Upper lobe of right lung (tissue), 1 donor: ENCODE measurements at places on chromosomes 11 and 22. TPM values are rescaled to one million over a fixed set of nuclear protein-coding genes. Genes with fewer than 3 reads are reported as not detected.

The RAC2 gene
- 107 TPM for total RNA-seq

The INPP5J gene
- total RNA-seq: 4.5 TPM

DNA sequence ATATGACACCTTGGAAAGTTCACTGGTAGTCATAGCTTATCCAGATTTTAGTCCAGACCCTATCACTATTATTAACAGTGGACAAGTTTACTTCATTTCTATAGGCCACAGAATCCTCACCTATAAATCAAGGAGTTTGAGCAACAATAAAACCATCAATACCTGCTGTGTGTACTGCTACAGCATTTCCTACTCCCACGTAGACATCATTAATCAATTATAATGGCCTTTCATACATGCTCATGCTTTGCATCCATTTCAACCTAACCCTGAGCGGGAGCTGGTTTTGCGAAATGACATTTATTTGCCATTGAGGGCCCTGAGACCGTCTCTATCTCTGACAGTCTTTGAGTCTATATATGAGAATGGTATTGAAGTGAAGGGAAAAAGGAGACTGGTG is 312.3 kb downstream of the FAT3 start:
- DNase-seq: no peak

The C22orf42 gene
- total RNA-seq: not detected

DNA sequence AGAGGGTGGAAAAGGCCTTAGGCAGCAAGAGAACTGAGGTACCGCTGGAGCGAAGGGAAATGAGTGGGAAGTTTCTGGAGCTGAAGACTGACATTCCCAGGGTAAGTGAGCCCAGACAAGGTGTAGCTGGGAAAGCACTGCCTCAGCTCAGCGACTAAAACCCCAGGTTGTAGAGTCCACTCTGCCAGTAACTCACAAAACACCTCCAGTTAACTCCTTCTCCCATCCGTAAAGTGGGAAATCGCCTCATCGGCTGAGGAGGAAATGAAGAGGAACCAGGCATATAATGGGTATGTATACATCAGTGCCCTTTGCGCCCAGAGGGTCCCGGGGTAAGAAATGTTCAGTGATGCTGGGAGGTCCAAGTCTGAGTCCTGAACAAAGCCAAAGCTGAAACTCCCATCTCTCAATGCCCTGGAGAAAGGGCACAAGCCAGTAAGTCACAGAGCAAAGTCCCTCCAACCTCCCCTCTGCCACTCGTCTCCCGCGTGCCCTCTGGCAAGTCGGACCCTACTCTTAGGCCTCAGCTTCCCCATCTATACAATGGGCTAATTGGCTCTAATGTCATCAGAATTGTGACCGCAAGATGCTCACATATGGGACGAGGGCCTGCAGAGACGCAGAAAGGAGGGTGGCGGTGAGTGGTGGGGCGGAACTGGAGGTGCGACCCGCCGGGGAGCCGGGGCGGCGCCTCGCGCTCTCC is 588 bp downstream of the VPS37C start:
- DNase-seq: no peak

The KCNK4 gene
- not detected for total RNA-seq

The KRTAP5-1 gene
- not detected for total RNA-seq

GRCh38 chr22:49084206-49084605 is 743.5 kb downstream of the BRD1 start:
- peak; percentile 25 for DNase-seq

DNA sequence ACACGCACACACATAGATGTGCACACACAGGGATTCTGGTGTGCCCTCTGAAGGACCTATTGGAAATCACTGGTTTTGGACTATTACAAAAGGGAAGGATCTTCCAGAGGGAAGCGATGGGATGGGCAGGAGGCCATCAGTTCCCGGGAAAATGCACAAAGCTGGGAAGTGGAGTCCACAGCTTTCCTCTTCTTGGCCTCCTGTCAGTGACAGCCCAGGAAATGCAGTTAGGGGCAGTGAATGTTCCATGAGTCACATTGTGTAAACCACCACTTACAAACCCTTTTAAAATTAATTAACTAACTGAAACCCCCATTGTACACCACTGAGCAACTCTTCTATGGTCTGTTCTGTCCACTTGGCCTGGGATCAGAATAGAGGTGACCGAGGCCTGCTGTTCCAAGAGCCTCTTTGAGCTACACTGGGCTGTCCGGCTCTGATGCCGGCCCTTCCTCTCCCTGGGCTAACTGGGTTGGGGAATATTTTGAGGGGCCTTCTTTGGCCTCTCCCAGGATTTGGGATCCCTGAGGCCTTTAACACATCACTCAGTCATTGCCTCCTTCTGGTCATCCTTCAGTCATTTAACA is 137.7 kb downstream of the FEZ1 start:
- no peak for DNase-seq

DNA sequence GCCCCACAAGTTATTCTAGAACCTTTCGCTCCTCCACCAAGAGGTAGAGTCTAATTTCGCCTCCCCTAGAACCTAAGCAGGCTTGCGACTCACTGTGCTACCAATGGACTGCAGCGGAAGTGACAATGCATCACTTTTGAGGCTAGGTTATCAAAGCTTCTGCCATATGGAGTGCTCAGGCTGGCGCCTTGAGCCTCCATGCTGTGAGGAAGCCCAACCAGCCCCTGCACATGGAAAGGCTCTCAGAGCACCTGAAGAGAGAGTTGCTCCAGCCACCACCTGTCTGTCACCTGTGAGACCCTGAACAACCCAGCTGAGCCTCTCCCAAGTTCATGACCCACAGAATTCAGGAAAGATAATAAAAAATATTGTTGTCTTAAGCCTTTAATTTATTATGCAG is 29.3 kb upstream of the CBX7 start:
- no peak for DNase-seq

DNA sequence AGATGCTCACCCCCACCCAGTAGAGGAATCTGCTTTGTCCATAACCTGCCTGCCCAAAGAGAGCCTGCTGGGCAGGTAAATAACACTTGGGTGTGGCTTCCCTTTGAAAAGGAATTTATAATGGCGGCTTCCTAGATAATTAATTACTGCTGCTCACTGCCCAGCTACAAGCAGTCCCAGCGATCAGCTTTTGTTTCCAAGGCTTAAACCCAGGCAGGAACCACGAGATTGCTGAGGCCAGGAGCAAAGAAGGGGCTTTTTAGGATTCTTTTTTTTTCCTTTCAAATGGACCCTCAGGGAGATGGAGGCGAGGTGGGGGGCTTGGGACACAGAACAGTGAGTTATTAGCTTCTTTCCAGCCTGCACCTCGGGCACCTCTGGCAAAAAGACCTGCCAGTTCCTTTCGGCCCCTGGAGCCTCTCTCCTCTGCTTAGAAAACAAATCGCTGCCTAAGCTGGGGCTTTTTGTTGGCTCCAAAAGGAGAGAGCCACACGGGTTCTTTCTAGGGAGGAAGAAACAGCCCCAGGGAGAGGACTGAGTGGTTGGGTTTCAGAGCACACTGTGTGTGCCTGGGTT is 107.2 kb downstream of the TSPAN18 start:
- DNase-seq: no peak

GRCh38 chr11:116179401-116179800 is 593.4 kb downstream of the BUD13 start:
- no peak for DNase-seq

DNA sequence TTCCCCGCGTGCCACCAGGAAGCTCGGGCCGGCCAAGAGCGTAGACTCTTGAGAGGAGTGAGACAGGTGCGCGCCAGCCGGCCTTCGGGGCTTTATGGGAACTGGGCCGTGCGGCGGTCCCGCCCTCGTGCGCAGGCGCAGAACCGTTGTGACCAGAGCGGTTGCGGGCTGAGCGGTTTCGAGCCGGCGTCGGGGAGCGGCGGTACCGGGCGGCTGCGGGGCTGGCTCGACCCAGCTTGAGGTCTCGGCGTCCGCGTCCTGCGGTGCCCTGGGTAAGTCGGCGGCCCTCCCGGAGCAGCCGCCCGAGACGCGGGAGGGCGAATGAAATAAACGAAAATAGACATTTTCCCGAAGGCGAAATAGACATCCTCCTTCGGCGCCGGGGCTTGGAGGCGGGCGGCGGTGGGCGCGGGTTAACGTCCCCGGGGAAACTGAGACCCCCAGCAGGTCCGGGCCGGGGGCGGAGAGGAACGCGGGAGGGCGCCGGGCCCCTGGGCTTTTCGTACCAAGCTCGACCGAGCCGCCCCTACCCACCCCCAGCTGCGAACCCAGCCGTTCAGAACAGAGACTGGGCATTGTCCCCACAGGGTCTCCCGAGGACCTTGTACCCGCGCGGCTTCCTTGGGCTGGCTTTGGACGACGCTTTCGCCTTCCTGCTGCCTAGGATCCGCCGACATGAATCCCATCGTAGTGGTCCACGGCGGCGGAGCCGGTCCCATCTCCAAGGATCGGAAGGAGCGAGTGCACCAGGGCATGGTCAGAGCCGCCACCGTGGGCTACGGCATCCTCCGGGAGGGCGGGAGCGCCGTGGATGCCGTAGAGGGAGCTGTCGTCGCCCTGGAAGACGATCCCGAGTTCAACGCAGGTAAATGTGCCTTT is at the start of gene ASRGL1:
TSS of gene ASRGL1 (plus strand) at position 146 of the 879 bp plus-strand sequence. CDS start at position 676, 530 bp downstream.
- DNase-seq: peak; percentile 97

DNA sequence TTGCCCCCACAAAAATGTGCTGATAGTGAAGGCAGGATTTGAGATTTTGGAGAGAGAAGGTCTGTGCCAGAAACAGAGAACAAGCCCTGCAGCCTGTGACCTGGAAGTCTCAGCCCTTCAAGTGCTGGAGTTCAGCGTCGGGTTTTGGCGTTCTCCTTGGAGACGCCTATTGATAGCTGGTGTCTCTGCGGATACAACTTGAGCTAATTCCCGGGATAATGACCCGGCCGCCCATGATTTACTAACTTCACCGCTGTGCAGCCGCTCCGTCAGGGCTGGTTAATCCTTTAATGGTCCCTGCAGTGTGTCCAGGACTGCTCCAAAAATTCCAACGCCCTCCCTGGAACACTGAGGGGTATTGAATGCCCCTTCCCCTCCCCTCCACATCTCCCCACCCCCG is 76.6 kb downstream of the WT1 start:
- DNase-seq: no peak

DNA sequence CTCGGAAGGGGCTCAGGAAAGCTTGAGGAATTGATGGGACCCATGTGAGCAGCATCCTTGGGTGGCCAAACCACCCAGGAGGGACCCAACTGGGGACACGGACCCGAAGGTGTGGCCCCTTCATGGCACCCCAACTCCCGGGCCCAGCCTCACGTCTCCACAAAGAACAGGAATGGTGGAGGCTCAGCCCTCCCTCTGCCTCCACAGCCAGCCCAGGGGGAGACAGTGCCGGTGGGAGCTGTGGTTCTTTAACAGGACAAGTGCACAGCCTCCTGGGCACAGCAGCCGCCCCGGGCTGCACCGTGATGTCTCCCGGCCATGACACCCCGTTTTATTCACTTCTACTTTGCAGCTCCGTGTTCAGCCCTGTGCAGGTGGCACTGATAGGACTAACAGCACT is 587.2 kb downstream of the BRD1 start:
- no peak for DNase-seq
